ENCODE measurements at places on chromosomes 12 and 14.

DNA sequence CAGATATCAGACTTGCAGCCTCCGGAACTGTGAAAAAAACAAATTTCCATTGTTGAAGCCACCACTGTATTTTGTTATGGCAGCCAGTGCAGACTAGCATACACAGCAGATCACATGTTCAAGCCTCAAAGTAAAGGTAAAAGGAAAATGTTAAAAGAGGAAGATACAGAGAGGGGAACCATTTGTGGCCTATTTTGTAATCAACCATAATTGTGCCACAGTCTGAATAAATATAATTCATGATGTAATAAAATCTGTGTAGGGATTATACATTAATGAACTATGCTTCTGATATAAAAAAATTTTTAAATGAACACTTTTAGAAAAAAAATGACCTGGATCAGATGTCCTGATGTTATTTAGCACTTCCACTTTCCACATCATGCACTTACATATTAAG is 79.6 kb downstream of the SLC16A7 start:
- DNase-seq, result no peak

DNA sequence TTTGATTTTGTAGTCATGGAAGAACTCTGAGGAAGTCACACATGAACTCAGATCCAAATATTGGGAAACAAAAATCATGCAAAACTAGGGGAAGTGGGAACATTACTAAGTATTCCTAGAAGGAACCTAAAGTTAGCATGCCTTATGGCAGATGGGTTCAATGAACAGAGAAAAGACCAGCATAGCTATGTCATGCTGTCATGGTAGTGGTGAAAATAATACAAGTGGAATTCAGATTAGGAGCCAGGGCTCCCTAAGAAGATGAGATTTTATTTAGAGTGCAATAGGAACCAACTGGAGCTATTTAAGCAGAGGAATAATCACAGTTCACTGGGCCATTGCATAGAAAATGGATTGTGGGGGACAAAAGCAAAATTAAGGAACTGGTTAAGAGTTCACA is 134.0 kb downstream of the DIO2 start:
- DNase-seq, result no peak

- no peak for DNase-seq
Observed at GRCh38 chr14:98964171-98964570, 307.8 kb downstream of the BCL11B start.

- DNase-seq, result no peak
Observed at GRCh38 chr12:98417266-98417665, 98.1 kb upstream of the TMPO start.

- DNase-seq, result no peak
Observed at GRCh38 chr14:101899263-101899662, 65.1 kb upstream of the DYNC1H1 start.

DNA sequence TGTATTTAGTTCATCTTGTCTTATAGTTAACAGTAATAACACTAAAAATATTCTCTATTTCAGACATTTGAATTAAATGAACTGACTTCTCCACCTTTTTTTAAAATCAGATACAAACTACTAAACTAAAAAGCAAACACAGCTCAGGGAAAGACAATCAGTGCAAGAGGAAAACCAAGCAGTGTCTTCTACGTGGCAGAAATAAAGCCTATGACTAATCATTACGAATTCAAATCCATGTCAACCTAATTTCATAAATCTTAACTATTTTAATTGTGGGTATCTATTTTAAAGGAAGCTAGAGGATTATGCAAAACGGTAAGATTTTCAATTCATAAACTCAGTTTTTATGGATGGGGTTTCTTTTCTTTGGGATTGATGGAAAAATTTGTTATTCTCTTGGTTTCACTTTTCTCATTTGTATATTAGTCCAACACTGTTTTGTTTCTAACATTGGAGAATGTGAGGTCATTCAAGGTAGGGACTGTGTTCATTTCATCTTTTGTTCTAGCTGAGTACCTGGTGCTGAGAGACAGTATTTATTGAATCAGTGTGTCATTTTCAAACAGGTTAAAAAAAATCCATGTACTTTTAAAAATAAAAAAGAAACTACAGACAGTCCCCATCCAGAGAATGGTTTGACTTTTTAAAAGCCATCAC is 12.8 kb upstream of the PALS1 start:
- DNase-seq, result no peak

DNA sequence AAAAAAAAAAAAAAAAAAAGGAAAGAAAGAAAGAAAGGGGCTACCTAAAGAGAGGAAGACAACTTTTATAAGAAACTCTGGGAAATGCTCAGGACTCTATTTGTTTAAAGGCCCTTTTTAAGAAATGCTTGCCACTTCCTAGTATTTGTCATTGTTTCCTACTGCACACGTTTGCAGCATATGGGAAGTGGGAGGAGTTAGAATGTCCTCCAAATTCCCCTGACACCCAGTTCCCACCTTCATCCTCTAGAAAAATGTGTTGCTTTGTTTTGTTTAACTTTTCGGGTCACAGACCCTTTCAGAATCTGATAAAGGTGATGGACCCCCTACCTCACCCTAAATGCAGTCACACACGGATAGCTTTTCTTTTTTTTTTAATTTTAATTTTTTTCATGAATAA is 40.8 kb downstream of the NINJ2 start:
- no peak for DNase-seq

- DNase-seq, result no peak
Observed at GRCh38 chr14:21279783-21280182, at the start of gene RPGRIP1. RPGRIP1 (plus strand) TSS chr14:21280083; CDS start chr14:21287977, 7,894 bp downstream.
